ENCODE measurements at places on chromosomes 3 and 15. TPM values are rescaled to one million over a fixed set of nuclear protein-coding genes. Genes with fewer than 3 reads are reported as not detected.

The UBE3A gene
- 55.2 TPM for total RNA-seq

The ANKRD34C gene
- not detected for total RNA-seq

The RTP1 gene
- under 0.01 TPM for total RNA-seq

The GP9 gene
- not detected for total RNA-seq

The CHST13 gene
- total RNA-seq: not detected

The UBAP1L gene
- 0.53 TPM for total RNA-seq

The MYO5C gene
- under 0.01 TPM for total RNA-seq

The SEMA3F gene
- 7.4 TPM for total RNA-seq
